CD4-positive, CD25-positive, alpha-beta regulatory T cell (primary cell): ENCODE measurements at places on chromosomes 5 and 9. TPM values are rescaled to one million over a fixed set of nuclear protein-coding genes. Genes with fewer than 3 reads are reported as not detected.

GRCh38 chr9:83138422-83139135, 75.6 kb upstream of the RASEF start:
- no peak overlapping the region for H3K4me3 ChIP-seq
- no peak for DNase-seq
- H3K36me3 ChIP-seq = no peaks in the 10 kb centered on the region
- H3K27ac ChIP-seq = no peak overlapping the region
- no peaks in the 10 kb centered on the region for H3K4me1 ChIP-seq

GRCh38 chr5:16590685-16591084, 26.1 kb downstream of the RETREG1 start:
- H3K27ac ChIP-seq = no peak overlapping the region
- H3K4me3 ChIP-seq = no peak overlapping the region
- peaks cover 20% of the 10 kb centered on the region for H3K36me3 ChIP-seq
- peaks cover 4% of the 10 kb centered on the region for H3K4me1 ChIP-seq
- no peak for DNase-seq

DNA sequence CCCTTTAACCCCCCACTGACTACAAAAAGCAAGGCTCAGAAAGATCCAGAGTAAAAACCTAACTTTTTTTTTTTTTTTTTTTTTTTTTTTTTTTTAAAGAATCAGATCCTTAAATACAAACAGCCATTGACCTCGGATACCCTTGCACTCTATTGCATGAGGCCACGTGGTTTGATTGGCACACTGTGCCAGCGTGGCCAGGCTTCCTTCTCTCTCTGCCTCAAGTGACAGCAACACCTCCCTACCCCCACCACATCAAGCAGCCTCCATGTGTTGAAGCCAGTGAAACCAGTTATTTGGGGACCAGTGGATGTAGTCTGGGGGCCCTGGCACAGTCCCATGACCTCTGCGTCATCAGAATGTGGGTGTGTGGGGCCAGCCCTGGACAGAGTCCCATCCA, 71.4 kb downstream of the OTULIN start:
- no peaks in the 10 kb centered on the region for H3K4me1 ChIP-seq
- H3K36me3 ChIP-seq = peaks cover 76% of the 10 kb centered on the region
- DNase-seq = no peak

DNA sequence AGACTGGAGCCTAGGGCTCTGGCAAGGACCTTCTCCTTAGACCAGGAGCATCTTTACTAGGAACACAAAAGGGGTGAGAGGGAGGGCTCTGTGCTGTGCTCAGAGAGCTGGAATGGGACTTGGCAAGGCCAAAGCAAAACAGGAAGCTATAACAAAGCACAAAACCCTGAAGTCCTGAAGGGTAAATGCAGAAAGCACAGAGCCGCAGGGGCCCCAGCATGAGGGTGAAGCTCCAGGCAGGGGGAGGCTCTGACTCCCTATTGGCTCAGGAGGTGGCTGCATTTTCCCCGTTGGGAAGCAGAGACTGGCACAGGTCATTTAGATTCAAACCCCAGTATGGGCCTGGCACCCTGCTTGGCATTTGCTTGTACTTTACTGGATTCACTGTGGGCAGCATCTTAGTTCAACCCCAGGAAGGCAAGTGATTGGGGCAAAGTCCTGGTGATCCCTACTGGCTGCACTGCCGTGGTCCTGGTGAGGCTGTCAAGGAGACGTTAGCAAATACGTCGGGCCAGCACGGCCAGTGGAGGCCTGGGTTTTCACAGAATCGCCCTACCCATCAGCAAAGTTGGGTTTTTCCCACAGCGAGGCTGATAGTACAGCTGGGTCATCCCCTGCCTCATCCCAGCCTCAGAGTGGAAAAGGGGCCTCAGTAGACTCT, 46.3 kb downstream of the GGTA1 start:
- H3K4me1 ChIP-seq = no peaks in the 10 kb centered on the region
- H3K27me3 ChIP-seq = peaks cover 5% of the 10 kb centered on the region
- no peak for DNase-seq
- H3K36me3 ChIP-seq = no peaks in the 10 kb centered on the region

- peaks cover 46% of the 10 kb centered on the region for H3K4me1 ChIP-seq
- no peaks in the 10 kb centered on the region for H3K27me3 ChIP-seq
- H3K27ac ChIP-seq = peak overlapping the region; percentile 75
- no peak for DNase-seq
- no peaks in the 10 kb centered on the region for H3K36me3 ChIP-seq
- H3K4me3 ChIP-seq = peak overlapping the region; percentile 75
Observed at GRCh38 chr9:129235041-129235930, 57.2 kb upstream of the IER5L start.

DNA sequence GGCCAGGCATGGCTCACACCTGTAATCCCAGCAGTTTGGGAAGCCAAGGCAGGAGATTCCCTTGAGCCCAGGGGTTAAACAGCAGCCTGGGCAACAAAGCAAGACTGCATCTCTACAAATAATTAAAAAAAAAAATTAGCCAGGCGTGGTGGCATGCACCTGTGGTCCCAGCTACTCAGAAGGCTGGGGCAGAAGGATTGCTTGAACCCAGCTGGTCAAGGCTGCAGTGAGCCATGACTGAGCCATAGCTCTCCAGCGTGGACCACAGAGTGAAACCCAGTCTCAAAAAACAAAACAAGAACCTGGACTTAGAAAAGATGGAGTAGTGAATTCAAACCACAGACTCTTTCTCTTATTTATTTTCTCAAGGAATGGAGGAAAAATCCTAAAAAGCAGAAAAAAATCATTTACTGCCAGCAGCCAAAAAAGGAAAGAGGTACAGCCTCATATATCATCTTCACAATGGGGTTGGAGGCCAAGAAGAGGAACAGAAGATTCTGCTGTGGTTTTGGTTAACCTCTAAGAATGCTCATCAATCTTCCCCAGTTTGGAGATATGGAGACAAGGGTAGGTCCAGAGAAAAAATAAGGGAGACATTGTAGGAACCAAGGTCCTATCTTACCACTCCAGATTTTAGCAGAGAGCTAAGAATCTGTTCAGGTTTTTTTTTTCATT, 40.0 kb upstream of the MYO10 start:
- no peaks in the 10 kb centered on the region for H3K36me3 ChIP-seq
- DNase-seq = no peak
- H3K27me3 ChIP-seq = no peaks in the 10 kb centered on the region
- H3K4me3 ChIP-seq = no peak overlapping the region

- no peak for DNase-seq
- H3K36me3 ChIP-seq = peaks cover 49% of the 10 kb centered on the region
- H3K4me3 ChIP-seq = no peak overlapping the region
- H3K27me3 ChIP-seq = no peaks in the 10 kb centered on the region
Observed at GRCh38 chr5:169591636-169592035, 8.1 kb downstream of the SPDL1 start.

DNA sequence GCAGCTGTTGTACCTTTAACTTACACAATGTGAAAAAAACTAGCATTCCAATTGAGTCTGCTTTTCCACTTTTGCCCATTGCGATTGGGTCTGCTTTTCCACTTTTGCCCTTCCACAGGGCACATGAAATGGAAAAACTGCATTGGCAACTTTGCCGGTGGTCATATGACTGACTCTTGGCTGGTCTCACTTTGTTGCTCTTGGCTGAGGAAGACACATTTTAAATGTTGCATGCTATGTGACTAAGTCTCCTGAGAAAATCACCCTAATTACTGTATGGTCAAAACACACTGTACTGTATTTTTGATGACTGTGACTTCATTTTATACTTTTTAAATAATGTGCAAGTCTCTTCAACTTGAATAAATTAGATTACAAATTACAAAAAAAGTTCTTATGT, 1.6 kb upstream of the OXCT1 start:
- H3K4me1 ChIP-seq = peaks cover 22% of the 10 kb centered on the region
- no peak for DNase-seq
- no peaks in the 10 kb centered on the region for H3K27me3 ChIP-seq
- H3K4me3 ChIP-seq = no peak overlapping the region

The TAF11L6 gene
- not detected for total RNA-seq

DNA sequence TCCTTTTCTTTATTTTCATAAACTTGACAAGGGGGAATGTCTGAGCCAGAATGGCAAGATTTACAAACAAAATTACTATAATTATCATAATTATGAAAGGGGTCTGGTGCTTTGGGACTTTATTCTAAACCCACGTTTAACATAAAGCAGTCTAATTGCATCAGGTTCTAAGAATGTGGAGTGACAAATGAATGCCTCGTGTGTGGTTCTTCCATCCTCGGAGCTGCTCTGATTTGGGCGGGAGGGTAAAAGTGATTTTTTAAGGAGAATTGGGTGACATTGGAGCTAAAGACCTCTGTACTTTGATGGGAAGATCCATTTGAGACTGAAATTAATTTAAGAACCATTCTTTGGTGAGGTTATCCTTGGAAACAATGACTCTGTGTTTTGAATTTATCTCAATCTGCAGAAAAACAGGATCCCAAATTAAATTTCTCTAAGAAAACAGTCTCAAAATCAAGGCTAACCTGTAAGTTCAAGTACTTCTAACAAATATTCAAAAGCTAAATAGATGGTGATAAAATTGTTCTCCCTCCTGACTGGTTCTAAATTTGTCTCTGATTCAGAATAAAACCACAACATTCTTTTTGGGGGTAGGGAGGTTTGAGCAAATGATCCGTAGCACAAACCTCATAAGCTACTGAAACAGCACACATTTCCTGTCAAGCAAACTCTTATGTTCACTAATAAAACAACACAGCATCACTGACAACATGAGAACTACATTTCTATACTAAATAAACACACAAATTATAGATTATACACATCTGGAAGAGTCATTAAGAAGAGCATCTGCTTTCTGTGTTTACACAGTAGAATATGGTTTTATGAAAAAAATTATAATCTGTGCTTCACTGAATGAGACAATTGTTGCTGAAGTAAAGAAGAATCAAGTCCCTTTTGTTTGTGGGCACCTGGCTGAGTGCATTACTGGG, 85.5 kb downstream of the DCP2 start:
- no peak for DNase-seq
- peaks cover 19% of the 10 kb centered on the region for H3K4me1 ChIP-seq

The NR5A1 gene
- not detected for total RNA-seq

DNA sequence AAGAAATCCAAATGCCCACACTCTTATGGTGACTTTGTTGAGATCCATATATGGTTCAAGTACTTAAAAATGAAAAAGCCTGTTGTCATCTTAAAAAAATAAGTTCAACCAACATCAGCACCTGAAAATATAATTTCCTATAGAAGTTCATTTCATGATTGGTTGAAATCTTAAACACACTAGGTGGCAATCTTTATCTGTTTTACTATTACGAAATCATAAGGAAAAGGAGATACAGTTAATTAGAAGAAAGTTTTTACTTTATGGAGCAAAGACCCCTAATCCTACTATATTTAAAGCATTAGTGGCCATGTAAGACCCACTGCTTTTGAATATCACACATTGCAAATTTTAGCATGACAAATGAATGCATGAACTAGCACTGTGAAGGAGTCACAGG, 616.0 kb downstream of the RAB3C start:
- no peaks in the 10 kb centered on the region for H3K4me1 ChIP-seq
- H3K36me3 ChIP-seq = no peaks in the 10 kb centered on the region
- no peaks in the 10 kb centered on the region for H3K27me3 ChIP-seq
- no peak overlapping the region for H3K4me3 ChIP-seq
- no peak for DNase-seq

The SNX24 gene
- 14.2 TPM for total RNA-seq

DNA sequence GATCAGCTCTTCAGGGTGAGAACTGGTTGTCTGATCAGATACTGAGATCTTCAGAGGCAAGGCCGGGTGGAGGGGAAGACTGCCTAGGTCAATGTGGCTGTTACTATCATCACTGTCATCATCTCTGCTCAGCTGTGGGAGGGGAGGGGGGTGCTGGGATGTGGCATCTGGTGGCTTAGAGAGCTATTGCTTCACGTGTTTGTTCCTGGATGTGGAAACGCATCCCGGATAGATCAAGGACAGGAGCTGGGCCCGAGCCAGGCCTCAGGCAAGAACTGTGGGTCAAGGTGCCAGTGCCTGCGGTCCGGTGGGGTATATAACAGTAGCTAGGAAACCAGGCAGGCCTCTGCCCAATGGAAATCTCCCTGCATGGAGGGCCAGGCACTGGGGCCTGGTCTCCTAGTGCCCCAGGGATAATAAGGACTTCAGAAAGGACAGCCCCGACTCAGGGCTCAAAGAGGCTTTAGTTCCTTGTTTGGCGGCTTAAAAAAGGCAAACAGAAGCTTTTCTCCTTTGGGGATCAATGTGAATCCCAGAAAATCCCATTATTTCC, 30.3 kb upstream of the TIFAB start:
- H3K27ac ChIP-seq = no peak overlapping the region
- H3K4me3 ChIP-seq = no peak overlapping the region
- peaks cover 9% of the 10 kb centered on the region for H3K27me3 ChIP-seq
- no peaks in the 10 kb centered on the region for H3K4me1 ChIP-seq

The FBP2 gene
- not detected for total RNA-seq

The ESM1 gene
- 0.42 TPM for total RNA-seq

The KCNIP1 gene
- not detected for total RNA-seq

DNA sequence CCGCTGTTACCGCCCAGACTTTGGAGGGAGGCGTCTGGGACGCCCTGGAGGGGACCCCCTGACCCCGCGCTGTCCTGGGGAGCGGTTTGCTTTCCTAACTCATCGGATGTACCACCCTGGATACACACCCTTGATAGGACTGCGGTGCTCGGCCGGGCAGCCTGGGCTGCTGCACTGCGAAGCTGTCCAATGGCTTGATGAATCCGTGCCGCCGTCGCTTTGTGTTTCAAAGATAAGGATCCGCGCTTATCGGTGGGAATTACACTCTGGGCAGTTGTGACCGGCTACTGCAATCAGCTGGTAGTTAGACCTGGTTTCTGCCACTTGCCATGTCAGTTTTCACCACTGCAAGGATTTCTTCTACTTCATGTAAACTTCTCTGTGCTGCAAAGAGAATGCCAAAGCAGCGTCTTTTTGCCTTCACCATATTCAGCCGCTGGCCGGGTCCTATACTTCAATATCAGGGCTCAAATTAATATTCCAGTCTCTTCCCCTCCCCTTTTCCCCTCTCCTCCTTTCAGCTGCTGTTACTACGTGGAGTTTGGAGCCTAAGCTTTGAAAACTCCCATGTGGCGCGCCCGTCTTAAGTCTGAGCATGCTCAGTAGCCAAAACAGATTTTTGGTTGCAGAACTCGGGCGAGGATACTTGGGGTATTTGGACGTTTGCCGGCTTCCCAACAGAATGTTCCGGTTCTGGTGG, 727 bp downstream of the SMAD5 start:
- DNase-seq = no peak
- no peak overlapping the region for H3K27ac ChIP-seq
- peaks cover 26% of the 10 kb centered on the region for H3K27me3 ChIP-seq
- peak overlapping the region; percentile 83 for H3K4me3 ChIP-seq

GRCh38 chr5:129664336-129664937, 83.5 kb upstream of the MINAR2 start:
- DNase-seq = peak; percentile 4
- no peaks in the 10 kb centered on the region for H3K36me3 ChIP-seq
- H3K27me3 ChIP-seq = no peaks in the 10 kb centered on the region
- no peaks in the 10 kb centered on the region for H3K4me1 ChIP-seq

The SLC34A3 gene
- not detected for total RNA-seq

The ANKRD34B gene
- not detected for total RNA-seq

The MGAT4B gene
- 134 TPM for total RNA-seq

GRCh38 chr9:91755761-91756509, 194.1 kb downstream of the ROR2 start:
- no peaks in the 10 kb centered on the region for H3K4me1 ChIP-seq
- DNase-seq = no peak
- no peak overlapping the region for H3K27ac ChIP-seq
- H3K27me3 ChIP-seq = peaks cover 2% of the 10 kb centered on the region
- no peak overlapping the region for H3K4me3 ChIP-seq
